ENCODE measurements at places on chromosomes 7 and 10. TPM values are rescaled to one million over a fixed set of nuclear protein-coding genes. Genes with fewer than 3 reads are reported as not detected.

DNA sequence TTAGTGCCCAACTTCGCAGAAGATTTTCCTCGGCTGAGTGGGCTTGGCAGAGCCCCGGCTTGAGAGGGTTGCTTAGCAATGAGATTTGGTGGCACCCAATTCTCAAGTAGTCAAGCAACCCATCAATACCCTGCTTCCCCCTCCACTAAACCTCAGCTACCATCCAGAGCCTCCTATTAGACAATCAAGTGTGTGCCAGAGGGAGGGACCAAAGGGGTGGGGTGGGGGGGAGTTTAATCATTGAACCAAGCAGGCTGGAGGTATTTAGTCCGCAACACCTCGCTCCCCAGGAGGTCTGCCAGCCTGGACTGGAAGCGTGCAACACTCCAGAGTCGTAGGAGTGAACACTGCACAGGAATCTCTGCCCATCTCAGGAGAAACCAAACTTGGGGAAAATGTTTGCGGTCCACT lies at the start of gene HKDC1:
TSS of gene HKDC1 (plus strand) at position 292 of the 411 bp plus-strand sequence. CDS start at position 396, 104 bp downstream.
- DNase-seq: no peak
- H3K4me3 ChIP-seq: no peak within 1 kb of the TSS
- H3K27ac ChIP-seq: peak within 1 kb of the TSS; percentile 71
- H3K36me3 ChIP-seq: no peaks in the 10 kb centered on the region
- H3K4me1 ChIP-seq: peaks cover 41% of the 10 kb centered on the region

The WNT16 gene
- not detected for total RNA-seq

GRCh38 chr7:101912716-101913110 lies 95.3 kb downstream of the CUX1 start:
- H3K27ac ChIP-seq: no peak overlapping the region
- no peaks in the 10 kb centered on the region for H3K27me3 ChIP-seq
- no peak for DNase-seq

The CLDN4 gene
- total RNA-seq: 0.25 TPM

GRCh38 chr7:81120803-81121202 lies 202.0 kb upstream of the SEMA3C start:
- H3K36me3 ChIP-seq: no peaks in the 10 kb centered on the region
- peaks cover 2% of the 10 kb centered on the region for H3K27me3 ChIP-seq
- no peak overlapping the region for H3K27ac ChIP-seq
- DNase-seq: no peak

- DNase-seq: peak; percentile 72
- H3K4me3 ChIP-seq: peak overlapping the region; percentile 63
- H3K36me3 ChIP-seq: no peaks in the 10 kb centered on the region
- peaks cover 12% of the 10 kb centered on the region for H3K4me1 ChIP-seq
- H3K27me3 ChIP-seq: no peaks in the 10 kb centered on the region
Measured at GRCh38 chr10:97407211-97407951, 6.2 kb upstream of the RRP12 start.

GRCh38 chr7:142111499-142111898 lies at the start of gene MGAM2:
MGAM2 (plus strand) TSS chr7:142111718; CDS start chr7:142116874, 5,156 bp downstream.
- no peaks in the 10 kb centered on the region for H3K27me3 ChIP-seq
- H3K4me1 ChIP-seq: no peaks in the 10 kb centered on the region
- H3K4me3 ChIP-seq: no peak within 1 kb of the TSS
- no peak within 1 kb of the TSS for H3K27ac ChIP-seq
- H3K36me3 ChIP-seq: no peaks in the 10 kb centered on the region

GRCh38 chr7:30553141-30553540 lies 41.5 kb upstream of the GARS1 start:
- H3K27me3 ChIP-seq: no peaks in the 10 kb centered on the region
- no peak overlapping the region for H3K4me3 ChIP-seq
- no peak for DNase-seq
- H3K27ac ChIP-seq: no peak overlapping the region

DNA sequence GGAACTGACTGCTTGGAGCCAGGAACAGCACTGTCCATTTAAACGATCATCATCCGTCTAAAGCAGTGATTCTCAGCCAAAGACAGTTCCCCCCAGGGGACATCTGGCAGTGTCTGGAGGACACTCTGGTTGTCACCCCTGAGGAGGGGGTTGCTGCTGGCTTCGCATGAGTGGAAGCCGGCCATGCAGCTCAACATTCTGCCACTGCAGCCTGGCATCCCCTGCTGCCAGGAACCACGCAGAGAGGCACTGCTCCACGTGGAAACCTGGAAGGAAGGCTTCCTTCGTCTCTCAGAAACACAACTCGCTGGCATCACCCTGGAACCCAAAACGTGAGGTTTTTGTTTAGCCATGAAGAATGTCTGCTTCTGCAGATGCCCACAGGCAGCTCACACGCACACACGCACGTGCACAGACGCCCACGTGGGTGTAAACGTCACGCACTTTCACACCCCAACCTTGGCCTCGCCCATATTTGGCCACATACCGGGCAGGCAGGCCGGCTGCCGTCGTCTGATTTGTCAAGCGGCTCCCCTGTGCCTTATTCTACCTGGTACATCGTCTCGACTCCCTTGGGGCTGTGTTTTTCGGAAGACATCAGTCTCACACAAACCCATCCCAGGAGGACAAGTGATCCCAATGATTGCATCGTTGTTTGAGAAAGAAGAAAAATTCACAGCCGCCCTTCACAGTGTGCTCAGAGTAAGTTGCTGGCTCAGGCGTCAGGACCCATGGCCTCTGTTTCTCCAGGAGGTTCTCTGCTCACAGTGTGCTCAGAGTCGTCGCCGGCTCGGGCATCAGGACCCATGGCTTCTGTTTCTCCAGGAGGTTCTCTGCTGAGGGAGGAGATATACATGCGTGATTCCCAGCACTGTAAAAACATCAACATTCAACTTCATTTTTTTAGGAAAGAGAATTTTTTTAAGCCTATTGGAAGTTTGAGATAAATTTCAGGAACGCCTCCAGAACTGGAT lies 127.2 kb upstream of the PPP2R2D start:
- no peaks in the 10 kb centered on the region for H3K36me3 ChIP-seq
- no peaks in the 10 kb centered on the region for H3K4me1 ChIP-seq
- H3K27ac ChIP-seq: no peak overlapping the region
- H3K4me3 ChIP-seq: no peak overlapping the region
- no peaks in the 10 kb centered on the region for H3K27me3 ChIP-seq

The POLR2J2 gene
- 19.0 TPM for total RNA-seq

- peaks cover 5% of the 10 kb centered on the region for H3K27me3 ChIP-seq
- no peaks in the 10 kb centered on the region for H3K4me1 ChIP-seq
- peaks cover 2% of the 10 kb centered on the region for H3K36me3 ChIP-seq
- no peak overlapping the region for H3K4me3 ChIP-seq
Measured at GRCh38 chr7:27491534-27491933, 171.1 kb downstream of the HIBADH start.

- peak overlapping the region; percentile 98 for H3K27ac ChIP-seq
- DNase-seq: no peak
- H3K4me3 ChIP-seq: peak overlapping the region; percentile 91
- peaks cover 93% of the 10 kb centered on the region for H3K4me1 ChIP-seq
- H3K36me3 ChIP-seq: no peaks in the 10 kb centered on the region
Measured at GRCh38 chr10:11150231-11150731, 132.6 kb downstream of the CELF2 start.

- no peak overlapping the region for H3K27ac ChIP-seq
- H3K4me3 ChIP-seq: no peak overlapping the region
- no peak for DNase-seq
- H3K27me3 ChIP-seq: no peaks in the 10 kb centered on the region
- no peaks in the 10 kb centered on the region for H3K36me3 ChIP-seq
- no peaks in the 10 kb centered on the region for H3K4me1 ChIP-seq
Measured at GRCh38 chr7:91034459-91035368, 229.5 kb upstream of the FZD1 start.

The DNAH11 gene
- total RNA-seq: 0.25 TPM

DNA sequence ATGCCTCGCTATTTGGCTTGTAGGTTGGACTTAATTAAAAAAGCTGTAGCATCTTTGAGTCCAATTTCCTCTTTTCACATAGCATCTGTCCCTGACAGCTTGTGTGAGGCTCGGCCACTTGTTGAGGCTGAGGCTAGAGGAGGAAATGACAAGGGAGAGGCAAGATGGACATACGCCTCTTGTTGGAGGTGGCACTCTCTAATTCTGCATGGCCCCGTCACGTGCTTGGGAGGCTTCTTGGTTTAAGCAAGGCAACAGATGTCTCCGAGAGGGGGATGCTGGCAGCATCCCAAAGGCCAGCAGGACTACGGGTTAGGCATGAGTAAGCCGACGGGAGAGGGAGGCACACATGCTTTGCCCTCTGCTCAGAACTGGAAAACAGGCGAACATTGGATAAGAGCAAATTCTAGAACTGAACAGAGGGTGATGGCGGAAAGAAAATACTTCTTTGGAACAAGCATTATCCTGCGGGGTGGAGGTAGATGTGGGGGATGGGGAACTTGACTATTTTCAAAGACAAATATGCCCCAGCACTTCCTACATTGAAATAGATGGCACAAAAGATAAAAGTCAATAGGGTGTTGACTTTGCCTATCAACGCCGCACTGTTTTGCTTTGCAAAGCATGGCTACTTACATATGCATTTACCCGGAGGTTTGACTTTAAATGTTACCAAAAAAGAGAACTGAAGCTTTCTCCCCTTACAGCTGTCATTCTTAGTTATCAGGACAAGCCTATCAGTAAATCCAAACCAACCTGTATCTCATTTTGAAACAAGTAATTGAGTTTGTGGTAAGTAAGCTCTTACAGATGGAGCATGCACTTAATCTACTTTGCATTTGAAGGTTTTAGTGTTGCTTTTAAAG lies 94.8 kb downstream of the CHN2 start:
- no peak overlapping the region for H3K27ac ChIP-seq
- H3K27me3 ChIP-seq: peaks cover 18% of the 10 kb centered on the region
- H3K4me1 ChIP-seq: peaks cover 12% of the 10 kb centered on the region
- H3K4me3 ChIP-seq: no peak overlapping the region

The PDE6C gene
- total RNA-seq: not detected

GRCh38 chr7:108020585-108020984 lies 17.6 kb upstream of the LAMB1 start:
- H3K27me3 ChIP-seq: peaks cover 27% of the 10 kb centered on the region
- no peak overlapping the region for H3K27ac ChIP-seq
- no peaks in the 10 kb centered on the region for H3K4me1 ChIP-seq

The SFXN3 gene
- total RNA-seq: 66.1 TPM

GRCh38 chr7:39621261-39621660 lies 2.1 kb upstream of the RALA start:
- no peak overlapping the region for H3K27ac ChIP-seq
- H3K4me1 ChIP-seq: peaks cover 25% of the 10 kb centered on the region
- H3K27me3 ChIP-seq: peaks cover 4% of the 10 kb centered on the region

The ENKUR gene
- total RNA-seq: not detected

DNA sequence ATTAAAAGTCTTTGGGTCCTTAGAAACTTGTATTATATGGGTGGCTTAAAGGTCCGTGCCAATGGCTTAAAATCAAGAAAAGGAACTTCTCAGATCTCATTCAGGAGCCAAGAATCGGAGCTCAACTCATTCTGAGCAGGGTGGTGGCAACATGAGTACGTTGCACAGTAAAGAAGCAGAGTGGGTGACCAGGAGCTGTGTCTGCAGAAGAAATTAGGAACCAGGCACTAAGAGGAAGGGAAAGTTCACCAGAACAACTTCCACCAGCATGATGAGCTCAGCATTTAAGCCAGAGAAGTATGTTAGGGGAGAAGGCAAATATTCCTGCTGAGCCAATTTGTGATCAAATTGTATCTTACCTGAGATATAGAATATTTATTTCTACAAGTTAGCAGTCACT lies 236.0 kb upstream of the NRP1 start:
- H3K27ac ChIP-seq: no peak overlapping the region
- H3K4me3 ChIP-seq: no peak overlapping the region
- H3K4me1 ChIP-seq: no peaks in the 10 kb centered on the region
- no peak for DNase-seq
- H3K27me3 ChIP-seq: peaks cover 7% of the 10 kb centered on the region

The CPED1 gene
- not detected for total RNA-seq

All from activated naive CD8-positive, alpha-beta T cell treated with anti-CD3 and anti-CD28 coated beads, Interleukin-2, amount 10 ng/mL, durations not matched to agents 7 days and 5 days (primary cell).